ENCODE measurements at places on chromosomes 13 and 19.

GRCh38 chr13:28470296-28470695 is 24.6 kb downstream of the FLT1 start:
- DNase-seq = no peak

- no peak for DNase-seq
Measured at GRCh38 chr19:36093146-36093662, 17.7 kb upstream of the OVOL3 start.

GRCh38 chr19:38695317-38695683 is 47.9 kb downstream of the ACTN4 start:
- DNase-seq = no peak

- peak; percentile 95 for DNase-seq
Measured at GRCh38 chr19:13060964-13061927, 41.4 kb downstream of the LYL1 start.

- DNase-seq = no peak
Measured at GRCh38 chr13:46554951-46555350, 2.0 kb downstream of the LRCH1 start.

GRCh38 chr19:50303558-50303957 is 25.6 kb downstream of the KCNC3 start:
- no peak for DNase-seq

GRCh38 chr13:23609414-23609760 is 39.2 kb downstream of the TNFRSF19 start:
- DNase-seq = peak; percentile 55
